Dermis blood vessel endothelial cell (primary cell): ENCODE measurements at places on chromosomes 2 and 18. TPM values are rescaled to one million over a fixed set of nuclear protein-coding genes. Genes with fewer than 3 reads are reported as not detected.
A peak's percentile ranks its signal among the peaks of the same experiment; 100 is the strongest.

DNA sequence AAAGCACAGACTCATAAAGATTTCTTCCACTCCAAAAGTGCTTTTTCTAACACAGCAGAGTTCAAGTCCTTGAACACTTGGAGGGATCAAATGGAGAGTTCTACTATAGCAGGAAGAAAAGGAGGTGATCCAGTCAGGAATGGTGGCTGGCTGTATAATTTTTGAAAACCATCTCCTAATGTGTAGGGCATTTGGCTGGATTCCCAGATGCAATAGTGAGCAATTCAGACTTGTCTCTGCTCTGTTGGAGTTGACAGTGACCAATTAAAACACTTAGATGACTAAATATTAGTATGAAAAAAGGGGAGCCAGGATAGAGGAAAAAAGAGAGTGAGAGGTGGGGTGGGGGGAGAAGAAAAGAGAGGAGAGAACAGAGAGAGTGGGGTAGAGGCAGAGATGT is 5.3 kb upstream of the G6PC2 start:
- no peak for DNase-seq

DNA sequence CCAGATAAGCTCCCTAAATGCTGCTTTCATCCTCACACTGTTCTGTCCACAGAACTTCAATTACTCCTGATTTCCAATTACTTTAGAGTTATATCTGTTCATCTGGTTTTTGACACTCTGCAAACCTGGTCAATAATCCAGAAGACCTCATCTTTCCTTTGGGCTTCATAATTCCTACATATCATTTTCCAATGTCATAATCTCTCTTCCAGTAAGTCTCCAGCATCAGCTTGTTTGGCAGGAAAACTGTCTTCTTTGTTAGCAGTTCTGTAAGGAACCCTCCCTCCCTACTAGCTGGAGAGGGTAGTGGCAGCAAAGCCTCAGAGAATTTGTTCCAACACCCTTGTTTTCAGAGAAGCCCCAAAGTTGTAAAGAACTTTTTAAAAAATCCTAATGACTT is 11.9 kb upstream of the SLC14A1 start:
- no peak for DNase-seq

DNA sequence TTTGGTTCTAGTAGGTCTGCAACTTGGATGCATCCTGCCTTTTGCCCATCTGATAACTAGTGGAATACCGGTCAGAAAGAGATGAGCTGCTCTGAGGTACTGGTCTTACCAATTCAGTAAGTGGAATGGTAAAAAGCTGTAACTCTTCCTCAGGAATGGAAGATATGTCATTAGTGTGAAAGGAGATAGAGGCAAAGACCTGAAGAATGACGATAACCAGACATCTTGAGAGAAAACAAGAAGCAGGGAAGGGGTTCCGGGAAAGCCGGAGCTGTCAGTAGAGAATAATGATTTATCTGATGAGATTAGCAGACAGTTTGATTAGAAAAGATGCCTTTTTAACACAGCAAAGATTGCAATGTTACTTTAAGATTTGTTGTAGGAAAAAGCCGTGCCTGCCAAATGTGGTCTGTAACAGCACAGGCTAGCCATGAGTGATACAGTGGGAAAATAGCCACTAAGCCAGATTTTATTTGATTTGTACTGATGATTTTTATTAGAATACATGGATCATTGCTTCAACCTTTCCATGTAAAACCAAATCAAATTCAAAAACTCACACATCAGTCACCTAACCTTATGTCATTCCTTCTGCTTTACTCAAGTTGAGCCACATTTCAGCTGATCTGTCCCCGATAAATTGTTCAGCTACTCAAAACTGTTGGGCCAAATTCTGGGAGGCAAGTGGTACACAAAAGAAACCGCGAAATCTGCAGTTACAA is 110.0 kb downstream of the TCF4 start:
- peak; percentile 26 for DNase-seq

- no peak for DNase-seq
These were observed 41.7 kb downstream of the RAMP1 start for GRCh38 chr2:237900891-237901831.

- no peak for DNase-seq
These were observed 258.9 kb upstream of the CHAC2 start for GRCh38 chr2:53508667-53509066.

- DNase-seq = peak; percentile 89
These were observed 208.7 kb downstream of the ICOS start for GRCh38 chr2:204145263-204145751.

- no peak for DNase-seq
These were observed 256.4 kb downstream of the BCL2 start for GRCh38 chr18:63063171-63063570.

GRCh38 chr2:174248187-174248997 is at the start of gene OLA1:
OLA1 (minus strand) TSS chr2:174248532; CDS start chr2:174246815, 1,717 bp downstream.
- DNase-seq = peak; percentile 96

DNA sequence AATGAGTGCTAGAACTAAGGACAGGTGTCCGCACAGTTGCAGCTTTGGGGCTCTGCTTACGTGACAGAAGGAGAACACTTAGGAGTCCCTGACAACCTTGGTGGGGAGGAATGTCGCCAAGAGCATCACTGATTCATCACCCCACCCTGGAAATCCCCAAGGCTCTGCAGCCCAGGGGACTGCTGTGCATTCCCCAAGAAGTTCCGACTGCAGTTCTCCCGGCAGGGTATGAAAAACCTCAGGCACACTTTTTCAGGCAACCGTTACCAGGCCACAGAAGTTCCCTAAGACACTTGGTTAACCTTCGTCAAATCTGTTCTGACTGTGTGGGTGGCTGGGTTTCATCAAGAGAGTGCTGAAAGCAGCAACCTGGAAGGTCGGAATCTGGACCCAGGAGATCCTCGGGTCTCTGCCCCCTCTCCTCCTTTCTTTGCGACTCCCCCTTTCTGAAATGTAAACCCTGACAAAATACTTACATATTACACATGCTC is 192.1 kb upstream of the CXCR4 start:
- DNase-seq = no peak

DNA sequence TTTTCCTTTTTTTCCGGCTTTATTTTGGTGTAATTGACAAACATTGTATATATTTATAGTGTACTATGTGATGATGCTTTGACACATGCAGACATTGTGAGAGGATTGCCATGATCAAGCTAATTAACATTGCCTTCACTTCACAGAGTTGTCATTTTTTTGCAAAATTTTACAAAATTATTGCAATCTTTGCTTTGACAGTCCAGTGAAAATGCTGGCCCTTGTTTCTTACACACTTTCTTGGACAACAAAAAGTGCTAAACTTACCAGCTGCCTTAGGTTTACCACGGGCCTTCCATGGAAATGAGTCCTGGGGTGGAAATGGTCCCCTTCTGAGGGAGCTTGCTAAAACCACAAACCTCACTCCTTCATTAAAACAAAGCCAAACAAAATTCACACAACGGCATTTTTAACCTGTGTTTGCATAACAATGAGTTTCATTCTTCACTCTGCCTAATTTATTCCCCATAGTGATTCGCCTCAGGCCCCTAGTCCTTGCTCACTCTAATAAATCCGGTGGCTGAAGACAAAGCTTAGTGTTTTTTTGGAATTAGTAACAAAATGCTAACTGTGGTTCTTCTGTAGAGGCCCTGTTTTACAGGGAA is 32.2 kb downstream of the LINC00305 start:
- no peak for DNase-seq

DNA sequence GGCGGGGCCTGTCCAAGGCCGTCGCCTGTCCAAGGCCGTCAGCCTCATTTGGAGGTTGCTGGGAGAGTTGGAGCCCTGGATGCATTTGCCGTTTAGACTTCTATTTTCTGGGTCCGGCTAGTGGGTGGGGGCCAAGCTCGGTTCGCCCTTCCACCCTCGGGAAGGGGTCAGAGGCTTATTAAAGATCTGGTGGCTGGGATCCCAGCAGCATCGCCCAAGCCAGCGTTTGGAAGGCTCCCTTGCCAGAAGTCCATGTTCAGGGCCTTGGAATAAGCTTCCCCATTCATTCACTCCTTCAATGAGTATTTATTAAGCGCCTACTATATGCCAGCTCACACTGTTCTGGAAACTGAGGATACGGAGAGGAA is 516 bp upstream of the DOCK10 start:
- no peak for DNase-seq

- DNase-seq = peak; percentile 67
These were observed 680 bp upstream of the FHOD3 start for GRCh38 chr18:36296650-36297416.

DNA sequence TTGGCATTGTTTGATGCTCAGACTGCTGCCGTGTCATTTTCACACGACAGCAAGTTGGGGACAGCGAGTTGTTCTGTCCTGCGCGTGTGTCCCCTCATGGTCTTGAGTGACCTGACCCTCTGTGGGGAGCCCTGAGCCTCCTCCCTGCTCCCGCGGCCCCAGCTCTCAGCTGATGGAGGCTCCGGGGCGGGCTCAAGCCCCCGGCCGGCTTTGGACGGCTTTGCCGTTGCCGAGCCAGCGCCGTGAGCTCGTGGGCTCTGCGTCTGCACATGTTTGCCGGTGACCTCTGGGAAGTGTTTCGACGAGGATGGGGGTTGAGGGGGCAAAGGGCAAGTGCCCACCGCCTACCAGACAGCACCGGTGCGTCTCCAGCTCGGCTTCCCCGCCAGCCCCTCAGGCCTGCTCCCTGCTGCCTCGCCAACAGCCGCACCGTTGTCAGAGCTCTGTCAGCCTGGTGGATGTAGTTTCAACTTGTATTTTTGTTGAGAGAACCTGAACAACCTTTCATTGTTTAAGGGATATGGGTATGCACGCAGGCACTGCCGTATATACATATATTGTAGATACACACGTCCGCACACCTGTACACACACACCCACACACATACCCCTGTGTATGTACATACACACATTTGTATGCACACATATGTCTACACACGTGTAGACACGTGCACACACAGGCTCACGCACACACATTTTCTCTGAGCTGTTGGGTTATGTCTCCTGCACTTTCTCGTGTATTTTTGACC is 13.7 kb downstream of the PDCD1 start:
- no peak for DNase-seq

GRCh38 chr2:238250896-238251295 is 11.1 kb upstream of the HES6 start:
- no peak for DNase-seq

GRCh38 chr2:176158855-176159662 is 2.0 kb downstream of the HOXD3 start:
- no peak for DNase-seq

- no peak for DNase-seq
These were observed 10.4 kb downstream of the COBLL1 start for GRCh38 chr2:164831180-164831579.

DNA sequence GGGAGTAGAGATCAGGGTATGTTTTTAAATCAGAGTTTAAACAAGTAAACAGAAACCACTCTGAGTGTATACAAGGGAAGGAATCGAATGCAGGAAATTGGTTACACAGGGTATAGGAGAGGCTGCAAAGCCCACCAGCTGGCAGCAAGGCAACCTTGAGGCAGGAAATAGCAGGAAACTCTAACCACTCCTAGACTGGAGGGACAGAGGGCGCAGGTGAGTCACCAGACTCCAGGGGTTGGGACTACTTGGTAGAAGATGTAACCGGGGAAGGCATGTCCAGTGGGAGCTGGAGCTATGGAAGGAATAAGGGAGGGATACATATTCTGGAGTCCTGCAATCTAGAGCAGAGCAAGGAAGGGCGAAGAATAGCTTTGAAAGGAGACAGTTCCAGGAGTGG is 152.3 kb downstream of the MEIS1 start:
- no peak for DNase-seq

- DNase-seq = no peak
These were observed 101.9 kb downstream of the GPD2 start for GRCh38 chr2:156538083-156538504.

GRCh38 chr18:919078-919477 is 14.4 kb downstream of the ADCYAP1 start:
- DNase-seq = no peak

- peak; percentile 65 for DNase-seq
These were observed 101.2 kb downstream of the KCTD18 start for GRCh38 chr2:200408428-200409316.

GRCh38 chr2:69544951-69545350 is 98.6 kb downstream of the AAK1 start:
- no peak for DNase-seq

DNA sequence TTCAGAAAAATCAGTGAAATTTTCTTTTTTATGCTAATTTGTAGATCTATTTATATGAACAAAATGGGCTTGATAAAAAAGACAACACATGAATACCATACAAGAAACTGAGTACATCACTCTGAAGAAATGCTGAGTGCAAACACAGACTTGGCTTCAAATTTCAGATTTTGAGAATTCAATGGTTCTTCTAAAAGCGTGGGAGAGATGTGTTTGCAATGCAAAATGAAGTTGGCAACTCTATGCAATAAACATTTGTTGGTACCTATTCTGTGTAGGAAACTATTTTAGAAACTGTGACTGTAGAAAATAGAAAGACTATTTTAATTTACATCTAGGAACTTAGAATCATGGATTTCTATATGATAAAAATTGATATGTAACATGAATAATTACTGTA is 1834.1 kb upstream of the CELF4 start:
- no peak for DNase-seq

- no peak for DNase-seq
These were observed 171.1 kb upstream of the MC4R start for GRCh38 chr18:60543646-60544045.

DNA sequence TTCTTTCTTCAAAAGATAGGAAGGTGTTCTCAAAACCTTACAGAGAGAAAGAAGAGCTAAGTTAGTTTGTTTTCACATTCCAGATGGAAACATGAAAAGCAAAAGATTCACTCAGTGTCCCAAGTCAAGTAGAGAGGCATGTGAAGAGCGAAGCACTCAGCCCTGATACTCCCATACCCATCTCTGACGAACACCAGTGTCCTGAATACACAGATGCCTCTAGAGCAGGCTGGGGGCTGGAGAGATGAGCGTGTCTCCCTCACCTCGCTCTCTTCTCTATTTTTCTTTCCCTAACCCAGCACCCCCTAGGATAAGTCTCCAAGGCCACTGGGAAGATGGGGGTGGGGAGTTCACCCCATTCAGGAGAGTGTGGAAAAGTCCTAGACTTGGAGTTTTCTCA is 227.8 kb downstream of the TMEM163 start:
- no peak for DNase-seq

GRCh38 chr2:144508172-144508851 is 11.6 kb downstream of the ZEB2 start:
- no peak for DNase-seq

Gene ALKAL2
- total RNA-seq = 0.28 TPM in 1 of 2 replicates, not detected in the other

Gene GREB1
- total RNA-seq = 0.17 and 0.33 TPM in 2 replicates

Gene UXS1
- total RNA-seq = 39.5 and 46.9 TPM in 2 replicates

Gene REG3A
- total RNA-seq = not detected in 2 replicates

Gene CYTIP
- 0.14 TPM in 1 of 2 replicates, not detected in the other for total RNA-seq

Gene VSNL1
- total RNA-seq = 0.14 TPM in 1 of 2 replicates, not detected in the other

Gene FEV
- not detected in 2 replicates for total RNA-seq

Gene BMP10
- total RNA-seq = not detected in 2 replicates

Gene MRPL53
- total RNA-seq = 25.9 and 33.7 TPM in 2 replicates

Gene UGGT1
- total RNA-seq = 101 and 122 TPM in 2 replicates

Gene CFAP53
- total RNA-seq = under 0.01 and 0.14 TPM in 2 replicates

Gene DNAH7
- total RNA-seq = 0.09 and 0.17 TPM in 2 replicates

Gene VWC2L
- total RNA-seq = not detected in 2 replicates

Gene LRP1B
- under 0.01 TPM in 2 replicates for total RNA-seq
